ENCODE measurements at places on chromosomes 1 and 21.

- no peak for DNase-seq
These were observed 26.2 kb upstream of the SNX27 start for GRCh38 chr1:151585622-151586021.

DNA sequence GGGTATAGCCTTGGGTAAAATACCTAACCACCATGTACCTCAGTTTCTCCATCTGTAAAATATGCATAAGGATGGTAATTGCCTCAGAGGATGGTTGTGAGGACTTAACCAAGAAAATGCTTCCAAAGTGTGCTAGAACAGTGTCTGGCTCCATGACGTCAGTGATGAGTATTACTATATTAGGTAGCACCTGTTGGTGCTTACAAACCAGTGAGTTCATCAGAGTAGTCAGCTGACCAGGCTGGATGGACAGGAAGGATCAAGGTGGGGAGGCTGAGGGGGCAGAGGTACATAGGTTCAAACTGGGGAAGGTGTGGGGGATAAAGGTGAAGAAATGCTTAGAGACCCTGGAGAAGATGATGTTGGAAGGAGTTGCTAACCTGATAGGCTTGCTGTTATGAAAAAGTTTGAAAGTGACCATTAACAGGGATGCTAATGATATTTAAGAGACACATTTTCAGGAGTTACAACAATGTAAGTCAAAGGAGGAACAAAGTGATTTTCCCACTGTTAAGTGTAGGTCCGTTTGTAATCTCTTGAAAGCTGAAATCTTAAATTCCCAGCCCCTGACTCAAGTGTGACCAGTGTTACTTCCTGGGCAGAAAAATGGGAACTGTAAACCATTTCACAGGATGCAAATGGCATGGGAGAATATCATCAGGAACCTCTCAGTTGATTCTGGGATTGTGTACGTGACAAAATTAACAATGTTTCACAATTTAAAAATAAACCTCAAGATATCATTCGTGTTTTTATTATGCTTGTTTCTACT lies 4.4 kb downstream of the NTPCR start:
- peak; percentile 12 for DNase-seq

DNA sequence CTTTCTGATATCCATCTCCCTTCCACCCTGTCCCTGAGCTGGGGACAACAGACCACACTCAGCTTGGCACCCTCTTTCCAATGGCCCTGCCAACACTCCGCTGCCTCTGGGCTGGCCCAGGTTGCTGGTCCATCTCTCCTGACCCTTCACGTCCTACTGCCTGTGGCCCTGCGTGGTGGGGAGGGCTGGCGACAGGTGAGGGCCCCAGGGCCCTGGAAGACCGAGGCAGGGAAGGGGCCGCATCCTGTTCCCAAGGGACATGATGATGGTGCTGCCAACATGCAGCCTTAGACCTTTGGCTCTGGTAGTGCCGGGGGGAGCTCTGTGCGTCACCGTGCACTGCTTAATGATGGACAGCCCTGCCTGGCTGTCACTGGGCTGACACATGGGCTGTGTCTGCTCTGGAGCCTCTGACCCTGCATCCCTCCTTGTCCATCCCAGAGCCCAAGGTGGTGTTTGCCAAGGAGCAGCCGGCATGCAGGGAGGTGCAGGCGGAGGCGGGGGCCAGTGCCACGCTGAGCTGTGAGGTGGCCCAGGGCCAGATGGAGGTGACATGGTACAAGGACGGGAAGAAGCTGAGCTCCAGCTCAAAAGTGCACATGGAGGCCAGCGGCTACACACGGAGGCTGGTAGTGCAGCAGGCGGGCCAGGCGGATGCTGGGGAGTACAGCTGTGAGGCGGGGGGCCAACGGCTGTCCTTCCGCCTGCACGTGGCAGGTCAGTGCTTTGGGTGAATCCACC lies 65.2 kb downstream of the OBSCN start:
- no peak for DNase-seq

- DNase-seq = no peak
These were observed 17.0 kb upstream of the WDTC1 start for GRCh38 chr1:27217401-27217800.

DNA sequence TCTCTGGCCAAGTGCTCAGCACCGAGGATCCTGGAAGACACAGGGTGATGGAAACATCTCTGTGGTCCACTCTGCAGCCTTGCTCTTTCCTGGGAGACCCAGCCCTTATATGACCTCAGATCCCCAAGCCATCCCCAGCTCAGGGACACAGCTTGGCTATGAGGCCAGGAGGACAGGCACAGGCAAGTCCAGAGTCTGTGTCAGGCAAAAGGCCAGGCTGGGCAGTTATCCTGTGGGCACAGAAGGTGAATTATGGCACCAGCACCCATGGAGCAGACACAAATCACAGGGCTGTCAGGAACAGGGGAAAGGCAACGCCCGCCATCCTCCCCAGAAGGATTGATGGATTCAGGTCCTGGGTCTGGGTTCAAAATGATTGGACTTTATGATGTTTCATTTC lies 52.1 kb upstream of the SCMH1 start:
- no peak for DNase-seq

DNA sequence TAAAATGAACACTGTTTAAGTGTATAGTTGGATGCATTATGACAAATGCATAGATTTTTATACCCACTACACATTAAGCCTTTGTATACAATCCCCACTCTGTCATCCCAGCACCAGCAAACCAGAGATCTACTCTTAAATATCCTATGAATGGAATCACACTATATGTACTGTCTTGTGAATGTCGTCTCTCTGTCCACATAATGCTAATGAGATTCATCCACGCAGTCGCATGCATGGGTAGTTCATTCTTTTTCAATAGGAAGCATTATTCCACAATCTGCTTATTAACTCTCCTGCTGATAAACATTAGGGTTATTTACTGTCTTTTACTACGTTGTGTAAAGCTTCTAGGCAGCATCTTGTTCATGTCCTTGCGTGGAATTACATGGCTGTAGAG lies 892.3 kb downstream of the LTN1 start:
- no peak for DNase-seq

GRCh38 chr1:197224160-197224559 lies 43.9 kb upstream of the CRB1 start:
- peak; percentile 16 for DNase-seq

- DNase-seq = no peak
These were observed 6.5 kb downstream of the INSRR start for GRCh38 chr1:156852418-156852874.

- no peak for DNase-seq
These were observed 13.2 kb downstream of the MDM4 start for GRCh38 chr1:204529371-204529895.

Measured in fibroblast of skin of back (primary cell).